ENCODE measurements at places on chromosomes 5 and 9.

DNA sequence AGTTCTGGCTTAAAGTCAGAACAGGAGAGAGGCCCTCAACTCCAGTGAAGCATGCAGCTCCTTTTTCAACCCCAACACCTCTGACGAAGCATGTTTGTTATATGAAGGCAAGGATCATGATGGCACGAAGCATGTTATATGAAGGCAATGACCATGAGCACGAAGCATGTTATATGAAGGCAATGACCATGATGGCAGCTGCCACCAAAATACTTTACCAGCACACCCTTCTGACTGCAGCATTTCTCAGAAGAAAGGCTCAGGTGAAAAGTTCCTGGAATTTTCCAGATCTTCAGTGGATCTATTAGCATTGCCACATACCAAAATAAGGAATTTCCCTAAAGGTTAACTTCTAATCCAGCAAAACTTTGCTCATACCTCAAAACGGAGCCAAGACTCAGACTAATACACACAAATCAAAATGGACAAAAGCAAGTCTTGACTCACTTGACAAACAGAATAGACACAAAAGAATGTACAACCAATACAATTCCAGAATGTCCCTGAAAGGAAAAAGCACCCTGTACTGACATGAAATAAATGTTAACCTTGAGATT, 217.4 kb downstream of the FANCC start:
- no peak for DNase-seq

DNA sequence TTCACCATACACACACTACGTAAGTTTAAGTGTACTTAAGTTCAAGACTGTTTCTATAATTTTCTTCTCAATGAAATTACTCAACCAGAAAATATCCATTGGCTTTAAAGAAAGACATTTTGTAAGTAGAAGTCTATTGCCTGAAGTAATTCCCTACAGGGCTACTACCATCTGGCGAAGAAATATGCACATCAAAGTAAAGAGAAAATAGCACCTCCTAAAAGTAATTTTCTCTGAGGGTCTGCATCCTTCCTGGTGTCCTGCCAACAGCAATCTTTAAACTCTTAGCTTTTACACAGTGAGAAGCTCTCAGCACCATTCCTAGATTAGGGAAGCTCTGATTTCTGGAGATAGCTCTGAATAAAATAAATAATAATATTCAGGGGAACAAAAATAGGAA, 498.5 kb upstream of the TYRP1 start:
- DNase-seq: no peak

GRCh38 chr5:61254969-61255555, 77.0 kb upstream of the ZSWIM6 start:
- DNase-seq: no peak

GRCh38 chr9:134170532-134171315, 6.4 kb upstream of the RNU6ATAC start:
- DNase-seq: no peak

- DNase-seq: peak; percentile 21
Observed at GRCh38 chr5:151150471-151151262, 6.9 kb downstream of the ANXA6 start.

GRCh38 chr5:143405063-143405848, 1.8 kb upstream of the NR3C1 start:
- DNase-seq: peak; percentile 80

DNA sequence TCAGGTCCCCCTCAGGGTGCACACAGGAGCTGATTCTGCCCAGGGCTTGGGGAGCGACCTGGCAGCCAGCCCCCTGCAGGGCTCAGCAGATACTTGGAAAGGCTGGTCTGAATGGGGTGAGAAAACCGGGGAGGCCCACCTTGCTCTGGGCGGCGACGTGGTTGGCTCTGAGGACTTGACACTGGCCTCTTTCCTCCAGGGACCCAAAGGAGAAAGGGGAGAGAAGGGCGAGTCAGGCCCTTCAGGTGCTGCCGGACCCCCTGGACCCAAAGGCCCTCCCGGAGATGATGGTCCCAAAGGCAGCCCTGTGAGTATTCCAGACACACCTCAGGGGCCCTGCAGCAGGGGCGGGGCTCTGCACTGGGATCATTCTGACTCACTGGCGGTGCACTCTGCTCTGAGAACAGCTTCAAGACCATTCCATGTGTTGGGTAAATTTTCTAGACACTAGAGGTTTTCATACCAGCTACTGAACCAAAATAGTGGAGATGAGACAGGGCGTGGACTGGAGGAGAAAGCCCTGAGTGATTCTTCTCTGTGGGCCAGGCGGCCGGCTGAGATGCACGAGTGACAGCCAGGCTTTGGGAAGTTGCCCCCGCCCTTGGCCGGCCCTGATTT, 65.9 kb upstream of the FCN2 start:
- DNase-seq: peak; percentile 71

GRCh38 chr9:132200706-132201105, 38.8 kb downstream of the NTNG2 start:
- no peak for DNase-seq

- DNase-seq: peak; percentile 83
Observed at GRCh38 chr9:115209601-115210306, 91.8 kb upstream of the TNC start.

DNA sequence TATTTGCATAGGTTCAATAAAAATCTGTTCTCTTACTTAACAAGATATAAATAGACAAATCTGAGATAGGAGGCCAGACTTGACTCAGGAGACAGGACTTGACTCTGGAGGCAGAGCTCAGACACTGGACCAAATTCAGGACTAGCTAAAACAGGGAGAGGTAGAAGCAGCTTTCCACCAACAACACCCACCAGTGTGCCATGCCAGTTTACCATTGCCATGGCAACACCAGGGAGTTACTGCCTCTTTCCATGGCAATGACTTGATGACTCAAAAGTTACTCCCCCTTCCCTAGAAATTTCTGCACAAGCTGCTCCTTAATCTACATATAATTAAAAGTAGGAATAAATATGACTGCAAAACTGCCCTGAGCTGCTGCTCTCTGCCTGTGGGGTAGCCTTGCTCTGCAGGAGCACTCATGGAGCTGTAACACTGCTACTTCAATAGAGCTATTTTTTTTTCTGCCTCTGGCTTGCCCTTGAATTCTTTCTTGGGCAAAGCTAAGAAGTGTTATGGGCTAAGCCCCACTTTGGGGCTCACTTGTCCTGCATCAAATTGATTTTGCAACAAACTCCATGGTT, 473.0 kb downstream of the PLK2 start:
- DNase-seq: peak; percentile 13

DNA sequence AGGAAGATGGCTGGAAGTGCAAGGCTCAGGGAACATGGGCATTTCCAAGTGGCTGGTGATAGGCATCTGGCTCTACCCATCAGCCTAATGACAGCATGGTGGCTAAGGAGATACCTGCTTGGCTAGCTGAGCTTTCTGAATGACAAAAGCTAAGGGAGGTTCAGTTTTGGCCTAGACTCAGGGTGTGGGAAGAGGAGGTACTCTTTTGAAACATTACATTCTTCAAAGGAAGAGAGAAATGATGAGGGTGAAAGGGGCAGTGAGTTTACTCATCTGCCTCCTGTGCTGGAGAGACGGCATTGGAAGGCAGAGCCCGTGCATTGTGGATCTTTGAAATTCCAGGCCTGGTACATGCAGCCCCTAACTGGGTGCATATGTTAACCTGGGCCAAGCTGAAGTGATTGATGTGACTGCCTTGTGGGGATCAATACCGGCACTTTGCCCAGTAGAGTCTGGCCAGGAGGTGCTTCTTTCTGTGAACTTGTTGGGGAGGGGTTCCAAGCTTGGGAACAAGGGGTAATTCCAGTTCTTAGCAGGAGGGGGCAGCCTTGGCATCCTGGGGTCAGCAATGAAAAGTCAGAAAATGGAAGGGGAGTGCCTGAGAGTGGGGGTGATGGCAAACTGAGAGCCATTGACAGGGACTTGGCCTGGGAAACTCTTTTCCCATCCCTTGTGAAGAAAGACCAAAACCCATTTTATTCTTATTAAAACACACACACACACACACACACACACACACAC, 108.6 kb downstream of the ACER2 start:
- no peak for DNase-seq

DNA sequence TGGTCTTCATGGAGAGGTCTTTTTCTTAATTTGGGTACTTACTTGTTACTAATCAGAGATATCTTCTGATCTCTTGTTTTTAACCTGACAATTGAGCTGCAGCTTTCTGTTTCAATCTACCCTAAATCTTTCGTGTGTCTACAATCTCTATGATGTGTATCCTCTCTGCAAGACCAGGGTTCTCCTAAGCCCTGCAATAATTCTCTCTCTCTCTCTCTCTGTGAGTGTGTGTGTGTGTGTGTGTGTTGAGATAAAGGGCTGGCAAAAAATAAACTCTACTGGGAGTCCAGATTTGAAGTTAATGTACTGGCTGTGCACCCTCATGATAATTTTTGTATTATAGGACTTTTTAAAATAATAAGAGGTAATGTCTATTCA, 57.8 kb upstream of the FBXL7 start:
- no peak for DNase-seq

GRCh38 chr9:12695474-12695873, 2.3 kb downstream of the TYRP1 start:
- no peak for DNase-seq

Data from fibroblast of lung (primary cell).